ENCODE measurements at places on chromosomes 11 and 22.
A peak's percentile ranks its signal among the peaks of the same experiment; 100 is the strongest.

- DNase-seq = no peak
These were observed 1.8 kb upstream of the GAL start for GRCh38 chr11:68682531-68682961.

DNA sequence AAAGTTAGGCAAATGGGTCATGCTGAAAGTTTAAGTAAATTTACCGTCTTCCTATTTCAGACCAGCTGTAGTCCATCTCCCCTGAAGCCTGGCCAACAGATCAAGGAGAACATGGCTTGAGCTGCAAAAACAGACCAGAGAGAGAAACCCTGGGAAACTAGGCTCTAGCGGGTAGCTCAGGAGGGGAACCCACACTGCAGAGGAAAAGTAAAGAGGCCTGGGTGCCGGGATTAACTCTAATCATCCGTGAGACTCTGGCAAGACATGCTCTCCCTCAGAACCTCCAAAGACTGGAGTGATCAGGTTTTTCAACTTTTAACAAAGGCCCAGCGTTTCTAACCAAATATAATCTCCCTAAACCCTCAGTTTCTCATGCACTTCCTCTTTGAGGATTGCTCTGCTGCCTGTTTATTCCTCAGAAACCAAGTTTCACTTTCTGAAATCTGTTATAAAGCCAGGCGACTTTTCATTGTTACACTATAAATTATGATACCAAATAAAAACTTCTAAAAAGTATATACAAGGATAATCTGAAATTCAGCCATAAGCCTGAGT, 67.5 kb downstream of the GAB2 start:
- DNase-seq = peak; percentile 80

GRCh38 chr11:119505861-119506260, 82.9 kb upstream of the THY1 start:
- no peak for DNase-seq

GRCh38 chr22:28903080-28903479, 19.7 kb downstream of the ZNRF3 start:
- DNase-seq = no peak

DNA sequence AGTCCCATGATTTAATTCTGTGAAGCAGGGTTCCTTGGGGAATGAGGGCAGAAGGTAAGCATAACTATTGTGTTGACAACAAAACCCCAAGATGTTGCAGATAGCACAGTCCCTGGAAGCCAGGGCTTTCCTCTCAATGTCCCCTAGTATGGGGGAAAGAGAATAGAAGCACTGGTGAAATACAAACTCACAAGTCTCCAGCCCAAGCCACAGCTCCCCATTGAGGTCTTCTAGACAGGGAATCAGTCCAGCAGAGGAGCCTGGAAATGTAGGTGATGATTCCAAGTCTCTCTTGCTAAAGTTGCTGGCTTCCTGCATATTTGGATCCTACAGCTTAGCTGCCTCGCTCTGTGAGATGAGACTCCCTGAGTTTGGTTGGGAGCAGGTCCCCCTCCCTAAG, 31.7 kb upstream of the DRD2 start:
- no peak for DNase-seq

- DNase-seq = peak; percentile 34
These were observed 29.1 kb downstream of the OR52K1 start for GRCh38 chr11:4511282-4512245.

- DNase-seq = no peak
These were observed 27.2 kb downstream of the SIK2 start for GRCh38 chr11:111629499-111629898.

- DNase-seq = no peak
These were observed 73.7 kb downstream of the FLI1 start for GRCh38 chr11:128767591-128768001.

DNA sequence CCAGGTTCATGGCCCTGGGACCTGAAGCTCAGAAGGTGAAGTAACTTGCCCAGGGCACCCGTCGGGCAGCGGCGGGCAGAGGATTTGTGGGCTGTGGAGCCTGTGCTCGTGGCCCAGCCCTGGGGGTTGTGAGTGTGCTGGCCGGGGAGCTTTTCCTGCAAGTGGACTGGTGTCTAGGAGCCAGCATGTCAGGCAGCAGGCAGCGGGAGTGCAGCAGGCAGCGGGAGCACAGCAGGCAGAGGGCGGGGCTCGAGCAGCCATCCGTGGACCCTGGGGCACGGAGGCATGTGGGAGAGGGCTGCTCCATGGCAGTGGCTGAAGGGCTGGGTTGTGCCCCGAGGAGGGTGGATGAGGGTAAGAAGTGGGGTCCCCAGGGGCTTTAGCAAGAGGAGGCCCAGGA, 72.7 kb upstream of the PPP6R3 start:
- DNase-seq = no peak

- no peak for DNase-seq
These were observed 2.4 kb downstream of the FUT4 start for GRCh38 chr11:94546162-94546470.

- DNase-seq = no peak
These were observed 82.9 kb downstream of the KCNJ1 start for GRCh38 chr11:128784059-128784804.

- no peak for DNase-seq
These were observed 155.7 kb downstream of the CEP164 start for GRCh38 chr11:117483372-117483771.
